SK-N-SH (cell line): ENCODE measurements at places on chromosomes 7 and 10. TPM values are rescaled to one million over a fixed set of nuclear protein-coding genes. Genes with fewer than 3 reads are reported as not detected.
A peak's percentile ranks its signal among the peaks of the same experiment; 100 is the strongest.

GRCh38 chr7:45342236-45342635 lies 184.6 kb downstream of the RAMP3 start:
- no peaks in the 10 kb centered on the region for H3K36me3 ChIP-seq
- DNase-seq: no peak
- H3K4me1 ChIP-seq: peaks cover 16% of the 10 kb centered on the region
- H3K27ac ChIP-seq: no peak overlapping the region
- no peak overlapping the region for H3K4me3 ChIP-seq
- no peaks in the 10 kb centered on the region for H3K27me3 ChIP-seq

DNA sequence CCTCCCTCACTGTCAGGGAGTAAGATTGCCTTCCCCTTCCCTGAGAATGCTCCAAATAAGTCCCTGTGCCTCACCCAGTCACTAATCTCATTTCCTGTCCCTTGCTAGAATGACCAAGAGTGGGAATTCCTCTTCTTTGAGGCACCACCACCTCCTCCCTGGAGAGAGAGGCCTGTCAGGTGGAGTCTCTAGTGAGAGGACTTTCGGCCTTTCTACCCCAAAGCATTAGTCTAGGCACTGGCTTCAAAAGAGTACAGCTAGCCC lies 145.0 kb downstream of the PTPN20 start:
- no peak overlapping the region for H3K27ac ChIP-seq
- peaks cover 10% of the 10 kb centered on the region; the same call in 1 of the 2 replicates for H3K27me3 ChIP-seq
- H3K36me3 ChIP-seq: no peaks in the 10 kb centered on the region
- DNase-seq: no peak
- peaks cover 5% of the 10 kb centered on the region; the same call in 1 of the 2 replicates for H3K4me1 ChIP-seq

DNA sequence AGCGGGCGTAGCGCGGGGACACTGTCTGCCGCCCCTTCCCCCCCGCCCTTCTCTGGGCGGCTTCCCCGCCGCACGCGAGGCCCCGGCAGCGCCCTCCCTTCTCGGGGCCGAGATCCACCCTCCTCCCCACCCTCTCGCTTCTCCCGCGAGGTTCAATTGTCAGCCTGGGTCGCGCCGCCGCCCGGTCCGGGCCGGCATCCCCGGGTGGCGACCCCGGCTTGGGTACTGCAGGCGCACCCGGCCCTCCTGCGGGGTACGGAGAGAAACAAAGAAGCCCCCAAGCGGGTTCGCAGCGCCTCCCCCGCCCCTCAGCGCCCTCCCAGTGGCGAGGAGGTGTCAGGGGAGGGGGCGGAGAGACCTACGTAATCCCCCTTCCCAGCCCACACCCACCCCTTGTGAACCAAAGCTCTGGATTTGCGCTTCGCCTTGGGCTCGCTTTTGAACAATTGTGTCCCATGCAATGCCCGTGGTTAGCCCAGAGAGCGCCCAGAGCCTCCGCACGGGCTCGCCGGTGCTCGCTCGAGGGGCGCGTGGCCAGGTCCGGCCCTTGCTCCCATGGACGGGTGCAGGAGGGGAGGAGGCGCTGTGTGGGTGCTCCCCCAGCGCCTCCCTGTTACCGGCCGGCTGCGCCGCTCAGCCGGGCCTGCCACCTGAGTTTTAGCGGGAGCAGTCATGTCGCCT lies 634 bp downstream of the HECW1 start:
- H3K27ac ChIP-seq: no peak overlapping the region
- peaks cover 79% of the 10 kb centered on the region for H3K27me3 ChIP-seq
- H3K4me3 ChIP-seq: no peak overlapping the region
- H3K4me1 ChIP-seq: no peaks in the 10 kb centered on the region
- DNase-seq: peak; percentile 74
- H3K36me3 ChIP-seq: no peaks in the 10 kb centered on the region

DNA sequence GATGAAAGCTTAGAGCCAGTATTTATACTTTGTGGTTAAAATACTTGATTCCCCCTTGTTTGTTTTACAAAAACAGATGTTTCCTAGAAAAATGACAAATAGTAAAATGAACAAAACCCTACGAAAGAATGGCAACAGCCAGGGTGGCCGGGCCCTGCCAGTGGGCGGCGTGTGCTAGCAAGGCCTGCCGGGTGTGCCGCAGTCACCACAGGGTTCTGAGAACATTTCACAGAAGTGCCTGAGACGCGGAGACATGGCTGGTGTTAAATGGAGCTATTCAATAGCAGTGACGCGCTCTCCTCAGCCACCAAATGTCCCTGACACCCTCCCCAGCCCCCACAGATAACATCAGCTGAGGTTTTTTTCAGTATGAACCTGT lies 14.5 kb downstream of the GPR146 start:
- no peaks in the 10 kb centered on the region for H3K36me3 ChIP-seq
- no peak overlapping the region for H3K4me3 ChIP-seq
- H3K27ac ChIP-seq: no peak overlapping the region

- H3K27me3 ChIP-seq: no peaks in the 10 kb centered on the region
- H3K4me3 ChIP-seq: no peak overlapping the region
- no peak overlapping the region for H3K27ac ChIP-seq
Measured at GRCh38 chr7:152158801-152159587, 133.5 kb downstream of the GALNT11 start.

DNA sequence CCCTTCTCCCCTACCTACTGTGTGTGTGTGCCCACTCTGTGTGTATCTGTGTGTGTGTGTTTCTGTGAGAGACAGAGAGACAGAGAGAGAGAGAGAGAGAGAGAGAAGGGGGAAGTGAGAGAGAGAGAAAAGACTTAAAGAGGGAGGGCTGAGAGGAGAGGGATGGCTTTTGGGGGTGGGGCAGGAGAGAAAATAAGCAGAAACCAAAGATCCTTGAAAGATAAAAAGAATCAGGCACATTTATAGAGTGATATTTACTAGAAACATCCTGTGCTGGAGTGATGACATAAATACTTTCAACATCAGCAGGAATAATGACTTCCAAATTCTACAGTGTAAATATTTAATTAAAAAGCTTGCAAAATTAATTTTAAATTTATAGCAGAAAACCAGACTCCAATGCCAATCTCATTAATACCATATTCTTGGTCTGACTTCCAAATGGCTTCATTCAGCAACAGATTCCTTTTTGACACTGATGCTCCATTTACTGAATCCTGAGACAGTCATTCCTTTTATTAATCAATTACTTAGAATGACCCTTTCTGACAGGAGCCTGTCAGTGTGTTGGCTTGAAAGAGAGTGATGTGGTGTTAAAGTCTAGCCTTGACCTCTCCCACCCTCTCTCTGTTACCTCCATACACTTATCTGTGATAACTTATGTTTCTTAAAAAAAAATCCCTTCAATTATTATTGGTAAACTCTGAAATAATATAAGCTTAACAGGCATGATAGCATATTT lies 41.7 kb upstream of the WNT2 start:
- H3K27ac ChIP-seq: no peak overlapping the region
- no peak for DNase-seq
- H3K27me3 ChIP-seq: peaks cover 13% of the 10 kb centered on the region; the same call in 1 of the 2 replicates
- H3K4me3 ChIP-seq: no peak overlapping the region

- DNase-seq: peak; percentile 19
- peaks cover 5% of the 10 kb centered on the region; the same call in 1 of the 2 replicates for H3K4me1 ChIP-seq
- H3K27me3 ChIP-seq: no peaks in the 10 kb centered on the region
- H3K36me3 ChIP-seq: peaks cover 4% of the 10 kb centered on the region
- no peak overlapping the region for H3K4me3 ChIP-seq
Measured at GRCh38 chr7:91266689-91267090, 2.5 kb downstream of the FZD1 start.

- peak overlapping the region; percentile 40; the same call in 1 of the 2 replicates for H3K27ac ChIP-seq
- peaks cover 62% of the 10 kb centered on the region for H3K4me1 ChIP-seq
- H3K27me3 ChIP-seq: no peaks in the 10 kb centered on the region
- DNase-seq: no peak
- H3K4me3 ChIP-seq: no peak overlapping the region
Measured at GRCh38 chr7:92763636-92764423, 72.5 kb downstream of the CDK6 start.

- DNase-seq: no peak
- H3K4me1 ChIP-seq: no peaks in the 10 kb centered on the region
- no peaks in the 10 kb centered on the region for H3K36me3 ChIP-seq
- H3K27ac ChIP-seq: no peak overlapping the region
Measured at GRCh38 chr10:79930267-79930666, 18.6 kb downstream of the SFTPD start.

DNA sequence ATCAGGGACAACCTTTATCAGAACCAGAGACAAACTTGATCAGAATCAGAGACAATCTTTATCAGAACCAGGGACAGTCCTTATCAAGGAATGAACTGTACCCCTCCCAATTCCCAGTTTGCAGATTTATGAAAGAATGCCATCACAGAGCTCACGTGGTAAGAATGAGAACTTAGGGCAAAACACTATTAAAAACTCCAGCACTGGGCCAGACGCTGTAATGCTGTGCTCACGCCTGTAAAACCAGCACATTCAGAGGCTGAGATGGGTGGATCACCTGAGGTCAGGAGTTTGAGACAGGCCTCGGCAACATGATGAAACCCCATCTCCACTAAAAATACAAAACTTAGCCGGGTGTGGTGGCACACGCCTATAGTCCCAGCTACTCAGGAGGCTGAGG lies 85.1 kb upstream of the TNRC18 start:
- peaks cover 14% of the 10 kb centered on the region for H3K4me1 ChIP-seq
- H3K27me3 ChIP-seq: no peaks in the 10 kb centered on the region
- no peak for DNase-seq

DNA sequence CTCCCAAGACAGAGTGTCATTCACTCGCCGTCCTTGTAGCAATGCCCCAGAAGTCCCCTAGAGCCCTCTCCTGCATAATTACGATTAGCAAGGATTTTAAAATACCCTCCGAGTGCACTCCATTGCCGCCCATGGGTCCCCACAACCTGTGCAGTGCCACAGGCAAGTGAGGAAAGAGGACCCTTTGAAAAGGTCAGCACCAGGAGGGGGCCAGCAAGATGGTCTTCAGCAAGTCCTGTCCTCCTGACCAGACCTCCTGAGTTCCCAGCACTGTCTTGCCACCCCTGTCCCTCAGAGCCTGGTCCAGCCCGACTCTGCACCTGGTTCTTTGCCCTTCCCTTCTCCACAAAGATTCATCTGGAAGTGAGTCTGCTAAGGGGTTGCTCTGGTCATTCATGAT lies 32.1 kb downstream of the CLRN3 start:
- no peaks in the 10 kb centered on the region for H3K36me3 ChIP-seq
- H3K4me3 ChIP-seq: no peak overlapping the region
- no peaks in the 10 kb centered on the region for H3K4me1 ChIP-seq
- no peak overlapping the region for H3K27ac ChIP-seq

- no peaks in the 10 kb centered on the region for H3K36me3 ChIP-seq
- no peaks in the 10 kb centered on the region for H3K27me3 ChIP-seq
- H3K4me3 ChIP-seq: no peak overlapping the region
- H3K27ac ChIP-seq: peak overlapping the region; percentile 39
Measured at GRCh38 chr7:46604241-46604661, 683.2 kb upstream of the IGFBP3 start.

DNA sequence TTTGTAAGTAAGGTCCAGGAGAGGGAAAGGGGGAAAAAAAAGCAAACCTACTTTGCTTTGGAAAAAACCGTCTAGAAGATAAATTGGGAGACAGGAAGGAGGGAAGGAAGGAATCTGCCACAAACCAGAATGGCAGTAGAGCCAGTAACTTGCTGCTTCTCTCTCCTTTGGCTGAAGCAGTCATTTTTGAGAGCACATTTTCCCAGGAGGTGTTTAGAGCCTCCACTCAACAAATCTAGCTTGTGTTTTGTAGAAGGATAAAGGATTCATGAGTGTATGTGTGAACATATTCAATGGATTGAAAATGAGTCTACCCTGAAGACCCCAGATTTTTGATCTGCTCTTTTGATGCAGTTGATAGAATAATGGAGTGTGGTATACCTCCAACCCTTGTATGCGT lies 2.6 kb downstream of the NRG3 start:
- no peak overlapping the region for H3K4me3 ChIP-seq
- H3K36me3 ChIP-seq: no peaks in the 10 kb centered on the region

GRCh38 chr10:34033078-34033477 lies 698.6 kb upstream of the NRP1 start:
- H3K27me3 ChIP-seq: no peaks in the 10 kb centered on the region
- H3K4me3 ChIP-seq: no peak overlapping the region
- H3K4me1 ChIP-seq: no peaks in the 10 kb centered on the region
- H3K27ac ChIP-seq: no peak overlapping the region

DNA sequence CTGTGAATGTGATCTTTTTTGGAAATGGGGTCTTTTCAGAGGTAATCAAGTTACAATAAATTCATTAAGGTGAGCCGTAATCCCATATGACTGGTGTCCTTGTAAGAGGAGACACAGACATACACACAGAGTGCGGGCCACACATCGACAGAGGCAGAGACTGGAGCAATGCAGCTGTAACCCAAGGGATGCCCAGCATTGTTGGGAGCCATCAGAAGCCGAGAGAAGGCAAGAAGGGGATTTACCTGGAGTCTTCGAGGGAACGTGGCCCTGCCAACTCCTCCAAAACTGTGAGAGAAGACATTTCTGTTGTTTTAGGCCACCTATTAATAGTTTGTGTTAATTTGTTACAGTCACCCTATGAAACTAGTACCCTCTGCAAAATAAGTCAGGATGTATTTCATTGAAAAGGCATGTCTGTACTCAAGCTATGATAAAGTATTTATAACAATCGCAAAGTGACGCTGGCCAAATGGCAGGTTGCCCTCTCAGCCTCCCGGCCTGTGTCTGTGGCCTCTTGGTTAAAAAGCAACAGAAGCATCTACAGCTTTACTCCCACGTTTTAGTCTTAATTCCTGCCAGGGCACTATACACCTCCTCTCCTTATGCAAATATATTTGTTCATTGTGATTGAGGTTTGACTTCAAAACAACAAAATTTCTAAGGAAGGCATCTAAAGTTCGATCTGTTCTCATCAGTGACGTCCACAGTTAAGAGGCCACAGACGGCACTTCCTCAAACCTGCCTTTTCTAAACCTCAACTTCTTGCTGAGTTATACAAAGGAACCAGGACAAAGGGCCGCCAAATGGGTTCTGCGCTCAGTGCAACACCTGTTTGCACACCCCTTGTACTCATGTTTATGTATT lies 46.8 kb downstream of the HIPK2 start:
- no peak overlapping the region for H3K4me3 ChIP-seq
- peak overlapping the region; percentile 76 for H3K27ac ChIP-seq
- peaks cover 20% of the 10 kb centered on the region for H3K4me1 ChIP-seq
- no peak for DNase-seq
- peaks cover 18% of the 10 kb centered on the region for H3K36me3 ChIP-seq

GRCh38 chr7:29354340-29354739 lies 159.8 kb downstream of the CHN2 start:
- DNase-seq: no peak
- H3K27ac ChIP-seq: no peak overlapping the region
- H3K36me3 ChIP-seq: no peaks in the 10 kb centered on the region
- H3K4me3 ChIP-seq: no peak overlapping the region

- H3K4me3 ChIP-seq: no peak overlapping the region
- H3K27me3 ChIP-seq: no peaks in the 10 kb centered on the region
- no peak for DNase-seq
Measured at GRCh38 chr7:96959135-96959534, 46.2 kb upstream of the DLX6 start.

DNA sequence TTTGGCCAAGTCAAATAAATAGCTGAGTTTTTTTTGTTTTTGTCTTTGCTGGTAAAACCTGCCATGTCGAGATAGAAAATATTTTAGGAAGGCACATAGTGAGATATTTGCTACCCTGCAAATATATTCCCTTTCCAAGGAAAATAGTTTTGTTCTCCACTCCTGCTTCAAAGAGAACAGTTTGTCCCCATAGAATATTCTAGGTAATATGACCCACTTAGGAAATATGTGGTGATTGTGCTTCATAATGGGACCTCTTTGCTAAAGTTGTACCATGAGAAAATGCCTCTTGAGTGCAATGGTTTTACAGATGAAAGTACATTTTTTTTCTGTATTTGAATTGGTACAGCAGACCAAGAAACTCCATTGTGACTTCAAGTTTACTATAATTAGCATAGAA lies 41.6 kb downstream of the SMNDC1 start:
- no peaks in the 10 kb centered on the region; the same call in 1 of the 2 replicates for H3K4me1 ChIP-seq
- H3K27ac ChIP-seq: no peak overlapping the region
- H3K36me3 ChIP-seq: no peaks in the 10 kb centered on the region

SORCS1 gene
- polyA plus RNA-seq: 0.66 and 2.4 TPM in 2 replicates

RTKN2 gene
- polyA plus RNA-seq: 1.4 and 1.5 TPM in 2 replicates

RALA gene
- polyA plus RNA-seq: 29.0 and 37.4 TPM in 2 replicates

SYT15 gene
- 0.07 and 0.11 TPM in 2 replicates for polyA plus RNA-seq

GDF10 gene
- polyA plus RNA-seq: 0.02 TPM in 1 of 2 replicates, not detected in the other
